ENCODE measurements at places on chromosomes 6 and 20.

- no peak for DNase-seq
These were observed 103.9 kb upstream of the MAP7 start for GRCh38 chr6:136654086-136654485.

DNA sequence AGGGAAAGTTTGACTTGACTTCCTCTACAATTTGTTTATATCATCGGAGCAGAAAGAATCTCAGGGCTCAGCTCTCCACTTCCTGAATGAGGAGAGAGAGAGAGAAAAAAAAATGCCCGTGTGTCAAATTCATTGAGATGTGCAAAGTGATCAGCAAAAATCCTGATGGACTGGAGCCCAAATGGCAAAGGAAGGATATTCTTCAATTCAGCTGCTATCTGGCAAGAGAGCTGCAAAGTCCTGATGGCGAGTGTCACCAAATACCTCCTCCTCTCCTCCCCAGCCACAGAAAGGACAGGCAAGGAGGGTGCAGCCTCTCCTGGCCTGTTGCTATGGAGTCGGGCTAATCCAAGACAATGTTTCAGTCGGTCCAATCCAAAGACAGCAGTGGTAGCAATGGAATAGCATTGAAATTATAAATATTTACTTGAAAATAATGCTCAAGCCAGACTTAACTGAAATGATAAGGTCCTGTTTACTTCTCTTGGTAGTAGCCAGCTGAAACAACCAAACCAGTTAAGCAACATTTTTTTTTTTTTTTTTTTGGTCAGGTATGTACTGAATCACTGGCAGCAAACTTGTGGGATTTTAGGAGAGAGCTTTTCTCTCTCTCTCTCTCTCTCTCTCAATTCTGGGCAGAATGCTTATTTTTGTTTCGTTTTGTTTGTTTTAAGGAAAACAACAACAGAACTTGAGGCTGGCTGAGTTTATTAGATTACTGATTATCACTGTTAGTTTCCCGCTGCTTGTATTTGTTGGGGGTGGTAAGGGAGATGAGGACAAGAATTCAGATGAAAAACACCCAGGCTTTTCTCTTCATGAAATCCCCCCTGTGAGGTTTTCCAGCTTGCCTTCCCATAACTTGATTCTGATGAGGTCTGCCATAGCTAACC is 204.2 kb downstream of the BCAS1 start:
- no peak for DNase-seq

GRCh38 chr6:43325876-43326275 is 17.2 kb upstream of the CRIP3 start:
- DNase-seq, result no peak

DNA sequence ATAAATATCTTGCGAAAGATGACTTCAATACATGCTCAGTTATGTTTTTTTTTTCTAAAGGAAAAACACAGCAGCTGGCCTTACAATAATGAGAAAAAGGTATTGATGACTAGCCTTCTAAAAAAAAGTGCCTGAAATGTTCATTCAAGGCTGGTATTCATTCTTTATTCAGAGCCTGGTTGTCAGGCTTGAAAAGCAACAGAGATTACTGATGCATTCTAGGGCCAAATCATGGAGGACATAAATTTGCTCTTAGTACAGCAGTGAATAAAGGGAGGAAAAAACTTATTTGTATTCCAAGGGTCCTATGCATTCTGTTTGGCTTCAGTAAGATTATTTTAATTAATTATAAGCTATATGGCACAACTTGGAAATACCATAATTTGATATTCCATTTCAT is 83.5 kb downstream of the WASF1 start:
- DNase-seq, result no peak

DNA sequence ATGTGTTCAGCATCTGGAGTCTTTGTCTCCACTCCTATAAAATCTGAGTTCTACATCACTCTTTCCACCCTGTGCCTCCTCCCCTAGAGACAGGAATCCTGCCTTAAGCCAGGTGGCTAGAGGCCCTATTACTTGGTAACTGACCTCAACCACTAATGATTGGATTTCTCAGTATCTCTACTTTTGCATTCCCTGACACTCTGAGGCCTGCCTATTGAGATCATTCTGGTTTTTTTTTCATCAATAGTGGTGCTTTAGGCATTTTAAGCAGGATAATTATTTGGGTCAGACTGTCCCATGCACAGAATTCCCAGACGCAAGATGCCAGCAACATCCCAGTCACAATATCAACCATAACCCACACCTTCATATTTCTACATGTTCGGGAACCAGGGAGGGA is 3.9 kb upstream of the GCM1 start:
- DNase-seq, result no peak

GRCh38 chr6:48099713-48100587 is 11.0 kb downstream of the PTCHD4 start:
- DNase-seq, result no peak

DNA sequence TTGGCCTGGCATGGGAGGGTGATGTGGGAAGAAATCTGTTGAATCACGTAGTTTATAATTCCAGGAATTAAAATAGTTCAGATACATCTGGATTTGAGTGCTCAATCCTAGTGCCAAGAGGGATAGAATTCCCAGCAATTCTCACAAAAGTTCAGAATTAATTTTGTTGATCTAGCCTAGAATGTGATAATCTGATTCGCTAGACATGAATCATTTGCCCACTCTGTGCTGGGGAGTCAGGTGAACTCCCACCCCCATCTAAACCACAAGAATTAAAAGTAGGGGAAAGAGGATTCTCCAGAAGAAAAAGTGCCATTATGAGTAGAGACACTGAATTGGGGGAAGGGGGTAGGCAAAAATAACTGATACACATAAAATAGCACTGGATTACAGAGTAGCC is 85.0 kb downstream of the LIN28B start:
- DNase-seq, result no peak

DNA sequence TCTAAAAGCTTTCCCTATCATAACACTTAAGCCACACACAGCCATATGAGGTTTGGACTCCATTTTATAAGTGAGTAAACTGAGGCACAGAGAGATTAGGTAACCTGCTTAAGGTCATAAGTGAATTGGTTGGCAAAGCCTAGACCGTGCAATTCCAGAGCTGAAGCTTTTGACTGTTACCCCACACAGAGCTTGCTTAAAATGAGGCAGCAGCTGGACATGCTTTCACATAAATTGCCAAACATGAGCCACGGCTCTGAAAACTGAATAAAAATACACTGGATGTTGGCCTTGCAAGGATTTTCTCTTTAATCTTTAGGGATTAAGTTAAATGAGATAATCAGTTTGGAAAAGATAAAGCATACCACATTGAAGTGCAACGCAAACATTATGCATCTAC is 2.5 kb downstream of the RIPOR2 start:
- DNase-seq, result no peak

- DNase-seq, result no peak
These were observed 24.4 kb downstream of the RRAGD start for GRCh38 chr6:89387516-89388201.

- DNase-seq, result no peak
These were observed 110.2 kb downstream of the AGPAT4 start for GRCh38 chr6:161163466-161164181.

DNA sequence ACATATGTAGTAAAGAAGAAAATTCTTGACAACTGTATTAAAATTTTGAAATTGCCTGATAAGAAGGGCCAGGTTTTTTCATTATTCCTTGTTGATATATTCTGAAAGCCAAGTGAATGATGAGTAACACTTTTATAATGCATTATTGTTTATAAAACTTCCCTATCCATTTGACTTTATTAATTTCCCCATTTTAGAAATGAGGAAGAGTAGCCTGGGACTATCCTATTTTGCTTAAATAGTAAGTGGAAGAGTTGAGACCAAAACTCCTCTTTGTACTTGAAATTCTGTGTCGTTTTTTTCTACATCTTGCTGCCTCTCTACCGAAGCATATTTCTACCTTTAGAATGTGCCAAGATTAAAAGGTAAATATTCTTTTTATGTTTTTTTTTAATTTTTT is 39.7 kb downstream of the TRMT11 start:
- no peak for DNase-seq

Measured in NCI-H1048 (cell line).